ENCODE measurements at places on chromosomes 7 and 10. TPM values are rescaled to one million over a fixed set of nuclear protein-coding genes. Genes with fewer than 3 reads are reported as not detected.

Gene GNGT1
- total RNA-seq, result not detected

Gene PDE6C
- total RNA-seq, result not detected

- H3K27ac ChIP-seq, result no peak overlapping the region
- H3K4me1 ChIP-seq, result no peaks in the 10 kb centered on the region
- no peak overlapping the region for H3K4me3 ChIP-seq
- no peaks in the 10 kb centered on the region for H3K36me3 ChIP-seq
- no peaks in the 10 kb centered on the region for H3K27me3 ChIP-seq
Measured at GRCh38 chr10:65940816-65941662, 984.8 kb upstream of the LRRTM3 start.

GRCh38 chr7:107230334-107230733 lies 61.5 kb downstream of the HBP1 start:
- no peak for DNase-seq
- no peaks in the 10 kb centered on the region for H3K4me1 ChIP-seq
- H3K36me3 ChIP-seq, result no peaks in the 10 kb centered on the region
- no peak overlapping the region for H3K27ac ChIP-seq
- no peak overlapping the region for H3K4me3 ChIP-seq

GRCh38 chr10:3241274-3241921 lies 68.8 kb upstream of the PITRM1 start:
- no peak overlapping the region for H3K27ac ChIP-seq
- DNase-seq, result no peak

DNA sequence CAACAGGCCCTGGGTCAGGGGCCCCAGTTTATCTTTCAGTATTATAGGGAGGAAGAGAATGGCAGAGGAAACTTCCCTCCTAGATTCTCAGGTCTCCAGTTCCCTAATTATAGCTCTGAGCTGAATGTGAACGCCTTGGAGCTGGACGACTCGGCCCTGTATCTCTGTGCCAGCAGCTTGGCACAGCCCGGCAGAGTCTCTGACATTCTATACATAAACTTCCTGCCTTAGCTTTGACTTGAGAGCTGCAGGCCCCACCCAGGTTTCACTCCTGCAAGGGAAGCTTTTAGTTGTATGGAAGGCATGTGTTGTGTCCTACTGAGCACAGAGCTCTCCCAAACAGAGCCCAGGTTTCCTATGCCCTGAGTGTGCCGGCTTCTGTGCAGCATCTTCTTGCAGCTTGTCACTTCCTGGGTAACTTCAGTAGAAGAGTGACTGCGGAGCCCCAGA lies 205.6 kb upstream of the PRSS58 start:
- no peaks in the 10 kb centered on the region for H3K27me3 ChIP-seq
- no peaks in the 10 kb centered on the region for H3K36me3 ChIP-seq
- peak; percentile 23 for DNase-seq
- peaks cover 4% of the 10 kb centered on the region for H3K4me1 ChIP-seq
- peak overlapping the region; percentile 52 for H3K4me3 ChIP-seq

GRCh38 chr7:94949532-94949931 lies 42.1 kb downstream of the PPP1R9A start:
- H3K27ac ChIP-seq, result no peak overlapping the region
- no peaks in the 10 kb centered on the region for H3K36me3 ChIP-seq
- H3K4me1 ChIP-seq, result no peaks in the 10 kb centered on the region
- no peaks in the 10 kb centered on the region for H3K27me3 ChIP-seq
- no peak for DNase-seq

- H3K4me1 ChIP-seq, result no peaks in the 10 kb centered on the region
- H3K36me3 ChIP-seq, result no peaks in the 10 kb centered on the region
- no peak overlapping the region for H3K4me3 ChIP-seq
- no peak for DNase-seq
Measured at GRCh38 chr10:131805696-131806095, 95.1 kb upstream of the PPP2R2D start.

DNA sequence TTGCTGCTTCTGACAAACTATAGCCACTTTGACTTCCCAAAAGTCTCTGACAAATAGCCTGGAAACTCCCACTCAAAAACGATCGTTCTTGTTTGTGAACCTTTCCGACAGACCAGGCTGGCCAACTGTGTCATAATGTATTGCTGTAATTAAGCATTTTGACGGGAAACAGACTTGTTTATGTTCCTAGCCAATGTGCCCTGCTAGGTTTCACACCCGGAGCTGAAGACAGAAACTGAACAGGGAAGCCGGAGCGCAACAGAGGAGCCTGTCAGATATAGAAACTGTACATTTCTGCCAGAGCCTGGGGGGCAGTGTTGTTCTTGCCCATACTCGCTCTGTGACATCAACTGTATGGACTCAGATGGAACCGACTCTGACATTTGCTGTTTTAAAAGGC lies 55.3 kb upstream of the C7orf33 start:
- DNase-seq, result peak; percentile 10
- no peaks in the 10 kb centered on the region for H3K36me3 ChIP-seq
- no peaks in the 10 kb centered on the region for H3K27me3 ChIP-seq
- no peaks in the 10 kb centered on the region for H3K4me1 ChIP-seq
- H3K4me3 ChIP-seq, result no peak overlapping the region
